ENCODE measurements at places on chromosomes 11 and 22.

GRCh38 chr11:71117311-71117710 is 135.1 kb downstream of the SHANK2 start:
- DNase-seq = no peak

DNA sequence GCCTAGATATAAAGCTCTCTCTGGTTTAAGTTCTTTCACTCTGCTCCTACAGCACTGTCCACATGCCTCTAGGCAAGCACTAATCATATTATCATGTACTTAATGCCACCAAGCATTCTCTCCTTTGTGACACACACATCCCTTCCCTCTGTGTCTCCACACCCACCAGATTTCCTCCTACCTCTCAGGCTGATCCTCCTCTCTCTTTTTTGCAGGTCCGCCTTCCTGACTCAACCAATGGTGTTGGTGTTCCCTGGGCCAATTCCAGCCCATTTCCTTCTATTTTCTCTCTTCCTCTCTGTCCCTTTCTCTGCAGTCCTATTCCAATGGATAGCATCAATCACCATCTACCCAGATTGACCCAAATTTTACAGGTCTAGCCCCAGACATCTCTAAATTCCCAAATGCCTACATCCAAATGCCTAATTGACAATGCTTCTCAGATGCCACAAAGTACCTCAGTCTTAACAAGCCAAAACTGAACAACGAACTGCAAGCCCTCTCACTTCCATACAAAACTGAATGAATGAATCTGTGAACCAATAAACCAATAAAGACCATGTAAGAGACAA is 504 bp upstream of the ZNF215 start:
- DNase-seq = no peak

DNA sequence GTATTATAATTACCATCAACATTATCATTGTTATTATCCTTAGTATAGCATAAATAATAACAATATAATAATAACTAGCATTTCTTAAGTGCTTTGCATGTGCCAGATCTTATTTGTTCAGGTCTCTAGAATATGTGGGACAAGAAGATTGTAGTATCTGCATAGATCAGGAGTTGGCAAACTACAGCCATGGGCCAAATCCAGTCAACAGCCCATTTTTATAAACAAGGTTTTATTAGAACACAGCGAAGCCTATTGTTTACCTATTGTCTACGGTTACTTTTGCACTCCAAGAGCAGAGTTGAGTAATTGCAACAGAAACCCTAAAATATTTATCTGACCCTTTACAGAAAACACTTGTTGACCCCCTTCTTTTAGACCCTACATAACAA is 81.4 kb downstream of the SLC1A2 start:
- DNase-seq = no peak

- DNase-seq = no peak
Observed at GRCh38 chr11:105609832-105610781, at the start of gene GRIA4. TSS of gene GRIA4 (plus strand) at chr11:105610073. CDS start at chr11:105610998, 925 bp downstream.

- no peak for DNase-seq
Observed at GRCh38 chr11:107217444-107217843, 199.2 kb upstream of the GUCY1A2 start.

- DNase-seq = no peak
Observed at GRCh38 chr22:45212992-45213751, 27.5 kb downstream of the KIAA0930 start.

DNA sequence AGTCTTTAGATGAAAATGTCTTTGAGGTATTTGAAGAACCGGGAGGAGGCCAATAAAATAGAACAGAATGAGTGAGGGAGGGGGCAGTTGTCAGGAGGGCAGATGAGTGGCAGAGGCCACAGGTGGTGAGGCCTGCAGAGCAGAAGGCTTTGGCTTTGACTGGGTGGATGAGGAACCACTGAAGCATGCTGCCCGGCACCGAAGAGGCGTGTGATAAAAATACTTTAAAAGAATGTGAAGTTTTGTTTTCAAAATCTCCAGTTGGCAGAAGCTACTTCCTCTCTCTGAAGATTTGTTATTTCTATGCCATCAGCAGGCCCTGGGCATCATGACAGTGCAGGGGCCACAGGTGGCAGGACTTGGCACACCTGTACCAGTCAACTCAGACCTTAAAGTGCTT is 6.3 kb downstream of the MS4A12 start:
- DNase-seq = no peak

DNA sequence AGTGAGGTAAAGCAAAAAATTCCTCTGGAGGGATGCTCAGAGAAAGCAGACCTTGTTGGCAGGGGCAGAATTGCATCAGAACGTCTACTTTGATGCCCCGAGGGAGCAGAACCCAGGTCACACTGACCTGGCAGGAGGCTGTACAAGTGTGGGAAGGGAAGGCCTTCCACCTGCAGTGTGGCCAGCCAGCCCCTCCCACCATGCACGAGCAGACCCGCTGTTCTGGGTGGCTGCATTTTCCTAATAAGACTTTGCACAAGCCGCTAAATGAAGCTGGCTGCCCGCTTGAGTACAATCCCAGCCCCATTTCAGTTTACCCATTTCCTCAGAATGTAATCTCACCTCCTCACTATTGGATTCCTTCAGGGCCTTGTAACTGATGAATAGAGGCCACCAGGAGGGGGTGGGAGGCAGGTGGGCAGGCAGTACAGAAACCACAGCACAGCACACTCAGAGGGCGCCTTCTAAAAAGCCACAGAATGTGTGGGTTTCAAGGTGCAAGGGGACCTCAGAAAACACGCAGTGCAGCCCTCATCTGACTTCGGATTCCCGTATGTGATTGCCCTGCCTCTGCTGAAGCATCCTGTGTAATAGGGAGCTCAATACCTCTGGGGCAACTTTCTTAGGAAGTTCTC is 316.6 kb downstream of the OPCML start:
- DNase-seq = no peak

- DNase-seq = peak; percentile 52
Observed at GRCh38 chr11:118240999-118241763, 11.0 kb downstream of the MPZL3 start.

DNA sequence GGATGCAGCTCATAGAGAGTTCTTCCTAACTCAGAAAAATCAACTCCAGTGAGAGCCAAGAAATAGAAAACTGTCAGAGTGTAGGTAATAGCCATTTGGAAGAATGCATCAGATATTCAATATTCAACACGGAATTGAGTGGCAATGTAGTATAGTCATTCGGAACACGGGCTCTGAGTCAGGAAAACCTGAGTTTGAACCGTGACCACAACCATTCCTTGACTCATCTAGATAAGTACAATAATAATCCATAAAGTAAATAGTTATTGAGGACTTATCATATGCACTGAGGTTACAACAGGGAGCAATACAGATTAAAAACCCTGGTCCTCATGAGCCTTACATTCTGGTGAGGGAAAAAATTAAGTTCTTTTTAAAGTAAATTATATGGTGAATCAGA is 62.6 kb upstream of the PHF21A start:
- DNase-seq = no peak

DNA sequence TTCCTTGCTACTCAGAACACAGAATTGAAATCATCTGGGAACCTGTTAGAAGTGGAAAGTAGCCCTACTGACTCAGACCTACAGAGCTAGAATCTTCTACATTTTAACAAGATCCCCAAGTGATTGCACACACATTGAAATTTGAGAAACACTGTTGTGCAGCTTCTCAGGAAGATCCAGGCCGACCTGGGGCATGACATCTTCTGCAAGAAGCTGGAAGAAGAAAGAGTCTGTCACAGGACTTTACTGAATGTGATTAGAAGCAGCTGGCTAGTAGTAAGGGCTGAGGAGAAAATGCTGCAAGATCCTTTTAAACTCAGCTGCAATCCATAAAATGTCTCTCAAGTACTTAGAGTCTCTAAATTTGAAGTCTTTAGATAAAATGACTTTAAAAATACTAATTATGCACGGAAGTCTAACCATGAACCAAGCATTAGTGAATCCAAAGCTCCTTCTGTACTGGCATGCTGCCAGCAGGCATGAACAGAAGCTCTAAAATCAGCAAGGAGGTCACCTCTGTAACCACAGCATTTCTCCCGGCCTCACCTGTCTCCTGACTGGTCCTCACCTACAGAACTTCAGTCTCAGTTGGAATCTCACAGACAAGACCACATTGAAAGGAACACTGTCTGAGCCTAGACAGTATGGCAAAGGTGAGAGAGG is 85.0 kb downstream of the SERGEF start:
- no peak for DNase-seq

DNA sequence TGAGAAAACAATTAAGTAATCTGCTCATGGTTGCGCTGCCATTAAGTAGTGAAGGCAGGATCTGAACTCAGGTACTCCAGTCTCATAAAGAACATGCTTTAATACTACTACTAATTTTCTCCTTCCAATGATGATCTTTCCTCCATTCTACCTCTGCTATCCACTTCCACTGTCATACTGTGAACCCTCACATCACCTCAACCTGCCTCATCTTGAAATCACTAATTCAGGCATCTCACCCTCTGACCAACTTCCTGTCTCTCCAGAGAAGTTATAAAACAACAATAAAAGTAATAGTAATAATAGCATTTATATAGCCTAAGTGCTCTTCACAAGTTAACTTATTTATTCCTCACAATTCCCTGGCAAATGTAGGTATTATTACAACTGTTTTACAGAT is 57.1 kb upstream of the PSMA1 start:
- DNase-seq = no peak

DNA sequence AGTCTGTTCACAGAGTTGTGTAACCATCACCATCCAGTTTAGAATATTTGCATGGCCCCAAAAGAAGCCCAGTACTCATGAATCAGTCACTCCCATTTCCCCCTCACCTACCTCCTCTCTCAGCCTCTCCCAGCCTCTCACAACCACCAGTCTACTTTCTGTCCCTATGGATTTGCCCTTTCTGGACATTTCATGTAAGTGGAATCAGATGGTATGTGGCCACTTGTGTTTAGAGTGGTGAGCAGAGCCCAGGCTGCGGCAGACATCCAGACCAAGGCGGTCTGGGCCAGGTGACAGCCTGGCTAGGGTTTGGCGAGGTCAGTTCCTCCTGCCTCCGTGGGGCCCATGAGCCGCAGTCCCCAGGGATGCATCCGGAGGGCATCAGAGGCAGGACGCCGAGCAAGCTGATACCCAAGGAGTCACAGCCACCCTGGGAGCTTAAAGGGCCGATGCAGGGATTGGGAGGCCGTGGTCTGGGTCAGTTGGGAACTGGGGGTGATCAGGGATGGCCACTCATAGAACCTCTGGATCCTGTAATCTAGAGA is 53.3 kb upstream of the CLDN5 start:
- DNase-seq = no peak

GRCh38 chr11:123314972-123315371 is 115.1 kb upstream of the GRAMD1B start:
- DNase-seq = no peak

- no peak for DNase-seq
Observed at GRCh38 chr11:216081-216974, 8.8 kb downstream of the RIC8A start.

DNA sequence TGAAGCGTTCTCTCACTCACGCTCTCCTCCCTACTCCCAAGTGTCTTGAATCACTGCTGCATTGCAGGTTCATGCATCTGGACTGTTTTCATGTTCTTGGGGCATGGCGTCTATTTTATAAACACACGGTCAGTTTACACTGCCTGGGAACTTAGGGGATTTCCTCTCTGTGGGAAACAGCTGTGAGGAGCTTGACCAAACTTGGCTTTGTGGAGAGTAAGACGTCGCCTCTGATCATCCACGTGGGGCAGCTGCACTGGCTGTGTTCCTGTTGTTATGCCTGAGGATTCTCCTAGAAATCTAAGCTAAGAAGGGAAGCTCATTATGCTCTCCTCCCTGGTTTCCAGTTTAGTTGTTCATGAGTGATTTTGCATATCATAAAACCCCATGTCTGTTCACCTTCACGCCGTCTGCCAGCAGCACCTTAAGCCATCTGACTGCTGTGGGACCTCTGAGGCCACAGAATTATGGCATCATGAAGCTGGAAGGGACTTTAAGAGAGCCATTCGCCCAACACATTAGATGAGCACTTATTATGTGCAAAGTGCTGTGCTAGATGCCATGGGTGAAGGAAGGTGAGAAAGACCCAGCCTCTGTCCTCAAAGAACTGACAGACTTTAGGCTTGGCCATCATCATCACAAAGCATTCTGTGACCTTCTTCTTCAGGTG is 38.8 kb upstream of the POU2AF1 start:
- no peak for DNase-seq

DNA sequence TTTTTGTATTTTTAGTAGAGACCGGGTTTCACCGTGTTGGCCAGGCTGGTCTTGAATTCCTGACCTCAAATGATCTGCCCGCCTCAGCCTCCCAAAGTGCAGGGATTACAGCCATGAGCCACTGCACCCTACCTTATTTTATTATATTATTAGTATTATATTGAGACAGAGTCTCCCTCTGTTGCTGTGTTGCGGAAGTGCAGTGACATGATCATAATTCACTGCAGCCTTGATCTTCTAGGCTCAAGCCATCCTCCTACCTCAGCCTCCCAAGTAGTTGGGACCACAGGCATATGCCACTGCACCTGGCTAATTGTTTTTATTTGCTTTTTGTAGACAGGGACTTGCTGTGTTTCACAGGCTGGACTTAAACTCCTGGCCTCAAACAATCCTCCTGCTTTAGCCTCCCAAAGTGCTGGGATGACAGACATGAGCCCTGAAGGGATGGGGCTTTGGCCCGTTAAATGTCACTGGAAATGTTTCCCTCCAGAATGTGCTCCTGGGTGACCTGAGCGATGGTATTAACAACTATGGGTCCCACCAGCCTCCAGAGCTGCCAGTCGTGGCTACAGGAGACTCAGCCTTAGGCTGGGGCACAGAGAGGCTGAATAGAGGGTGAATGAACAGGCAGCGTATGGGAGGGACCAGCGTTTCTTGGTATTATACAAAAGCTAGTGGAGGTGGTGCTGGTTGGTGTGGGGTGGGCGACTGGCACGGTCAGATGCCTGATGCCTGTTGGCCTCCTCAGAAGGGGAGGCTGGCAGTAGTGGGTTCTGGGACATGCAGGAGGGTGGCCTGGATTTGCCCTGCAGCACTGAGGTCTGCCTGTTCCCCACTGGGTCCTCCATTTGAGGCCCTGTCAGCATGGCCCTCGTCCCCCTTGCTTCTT is 7.3 kb downstream of the TANGO2 start:
- DNase-seq = no peak

DNA sequence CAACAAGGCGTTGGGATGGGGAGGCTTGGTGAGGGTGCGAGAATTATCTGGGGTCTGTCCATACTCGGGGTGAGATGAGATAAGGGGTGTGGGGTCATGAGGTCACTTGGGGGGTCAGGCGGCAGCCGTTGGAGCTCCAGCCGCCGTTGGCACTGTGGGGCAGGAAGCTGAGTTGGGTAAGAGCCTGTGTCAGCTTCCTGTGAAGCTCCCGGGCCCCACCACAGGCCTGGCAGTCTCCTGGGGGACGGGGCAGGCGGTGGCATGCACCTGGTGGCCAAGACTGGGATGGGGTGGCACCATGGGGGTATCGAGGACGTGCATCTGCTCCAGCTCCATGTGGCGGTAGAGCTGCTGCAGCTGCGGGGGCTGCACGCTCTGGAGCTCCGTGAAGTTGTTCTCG is 7.1 kb upstream of the MYBPC3 start:
- DNase-seq = no peak

DNA sequence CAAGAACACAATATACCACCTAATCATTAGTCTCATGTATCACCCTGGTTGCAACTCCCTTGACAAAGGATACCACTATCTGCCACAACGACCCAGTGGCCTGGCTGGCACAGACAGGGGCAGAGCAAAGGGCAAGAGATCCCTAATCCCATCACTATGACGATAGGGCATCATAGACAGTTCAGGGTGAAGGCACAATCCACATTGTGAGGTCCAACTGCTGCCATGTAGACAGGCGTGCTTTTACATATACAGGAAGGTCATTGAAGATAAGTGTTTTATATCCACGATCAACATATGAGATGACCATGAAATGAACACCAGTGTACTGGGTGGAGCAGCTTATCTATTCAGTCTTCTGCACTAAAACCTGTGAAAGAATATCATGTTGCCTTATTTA is 94.6 kb downstream of the IGLL1 start:
- DNase-seq = no peak

GRCh38 chr22:30717331-30717921 is 22.8 kb downstream of the OSBP2 start:
- DNase-seq = no peak

All from stimulated activated CD8-positive, alpha-beta memory T cell treated with anti-CD3 and anti-CD28 coated beads, Interleukin-12 subunit alpha, Interleukin-12 subunit beta, amount 100 ng/mL, for 1 hour (primary cell).